ENCODE measurements at places on chromosomes 16 and 17. TPM values are rescaled to one million over a fixed set of nuclear protein-coding genes. Genes with fewer than 3 reads are reported as not detected.

FOXJ1 gene
- 0.89 TPM for total RNA-seq

PPY gene
- not detected for total RNA-seq

TMEM100 gene
- not detected for total RNA-seq

TSPAN10 gene
- not detected for total RNA-seq

ZNF200 gene
- 7.2 TPM for total RNA-seq

ZP2 gene
- not detected for total RNA-seq

CTF1 gene
- 0.20 TPM for total RNA-seq

GNAO1 gene
- total RNA-seq, result 7.9 TPM

LAT gene
- total RNA-seq, result 160 TPM

ZNF19 gene
- total RNA-seq, result 4.6 TPM

DECR2 gene
- total RNA-seq, result 7.0 TPM

RNU2-1 gene
- 5,534 TPM for total RNA-seq

PABPN1L gene
- total RNA-seq, result not detected

Measured in CD4-positive, alpha-beta T cell (primary cell).